Left cardiac atrium (tissue), 4 donors: ENCODE measurements at places on chromosomes 7 and 10. TPM values are rescaled to one million over a fixed set of nuclear protein-coding genes. Genes with fewer than 3 reads are reported as not detected.

- DNase-seq, result no peak
Observed at GRCh38 chr10:17872191-17873091, 63.3 kb downstream of the MRC1 start.

DNA sequence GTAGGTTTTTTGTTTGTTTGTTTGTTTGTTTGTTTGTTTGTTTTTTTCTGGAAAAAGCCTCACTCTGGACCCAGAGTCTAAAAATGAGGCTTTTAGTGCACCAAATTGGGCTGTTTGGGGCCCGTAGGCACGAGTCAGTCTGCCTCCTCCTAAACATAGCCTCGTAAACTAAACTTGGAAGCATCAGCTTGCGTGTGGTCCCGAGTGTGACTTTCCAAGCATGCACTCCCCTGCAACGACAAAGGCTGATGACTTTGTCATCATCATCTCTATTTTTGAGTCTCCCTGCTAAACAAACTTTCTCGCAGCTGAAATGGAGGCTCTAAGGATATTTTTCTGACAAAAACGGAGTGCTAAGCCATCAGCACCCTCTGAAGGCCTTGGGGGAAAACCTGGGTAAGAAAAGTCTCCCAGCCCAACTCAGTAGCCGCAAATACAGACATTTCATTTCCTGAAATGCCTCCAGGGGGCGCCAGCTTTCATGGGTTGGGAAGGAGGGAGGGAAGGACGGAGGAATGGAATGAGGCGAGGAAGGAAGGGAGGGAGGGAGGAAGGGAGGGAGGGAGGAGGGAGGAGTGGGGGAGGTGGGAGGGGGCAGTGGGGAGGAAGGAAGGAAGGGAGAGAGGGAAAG, 245.9 kb downstream of the KCNMA1 start:
- DNase-seq, result peak; percentile 75

DNA sequence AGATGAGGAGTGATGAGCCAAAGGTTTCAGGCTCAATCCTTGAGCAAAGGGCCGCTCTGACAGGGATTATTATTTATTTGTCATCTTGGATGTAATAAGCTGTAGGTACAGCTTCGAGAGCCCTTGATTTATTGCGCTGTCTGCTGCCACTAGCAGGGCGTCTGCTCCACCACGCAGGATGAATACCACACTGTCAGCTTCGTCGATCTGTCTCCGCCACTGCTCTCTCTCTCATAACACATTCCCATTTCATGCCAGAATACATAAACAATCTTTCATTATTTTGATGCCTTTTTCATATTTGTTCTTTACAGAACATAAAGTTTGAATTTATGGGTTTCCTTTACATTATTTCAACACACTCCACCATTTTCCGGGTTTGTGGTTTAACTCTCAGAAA, 276.6 kb downstream of the LRMDA start:
- no peak for DNase-seq

The DLX6 gene
- total RNA-seq, result not detected

DNA sequence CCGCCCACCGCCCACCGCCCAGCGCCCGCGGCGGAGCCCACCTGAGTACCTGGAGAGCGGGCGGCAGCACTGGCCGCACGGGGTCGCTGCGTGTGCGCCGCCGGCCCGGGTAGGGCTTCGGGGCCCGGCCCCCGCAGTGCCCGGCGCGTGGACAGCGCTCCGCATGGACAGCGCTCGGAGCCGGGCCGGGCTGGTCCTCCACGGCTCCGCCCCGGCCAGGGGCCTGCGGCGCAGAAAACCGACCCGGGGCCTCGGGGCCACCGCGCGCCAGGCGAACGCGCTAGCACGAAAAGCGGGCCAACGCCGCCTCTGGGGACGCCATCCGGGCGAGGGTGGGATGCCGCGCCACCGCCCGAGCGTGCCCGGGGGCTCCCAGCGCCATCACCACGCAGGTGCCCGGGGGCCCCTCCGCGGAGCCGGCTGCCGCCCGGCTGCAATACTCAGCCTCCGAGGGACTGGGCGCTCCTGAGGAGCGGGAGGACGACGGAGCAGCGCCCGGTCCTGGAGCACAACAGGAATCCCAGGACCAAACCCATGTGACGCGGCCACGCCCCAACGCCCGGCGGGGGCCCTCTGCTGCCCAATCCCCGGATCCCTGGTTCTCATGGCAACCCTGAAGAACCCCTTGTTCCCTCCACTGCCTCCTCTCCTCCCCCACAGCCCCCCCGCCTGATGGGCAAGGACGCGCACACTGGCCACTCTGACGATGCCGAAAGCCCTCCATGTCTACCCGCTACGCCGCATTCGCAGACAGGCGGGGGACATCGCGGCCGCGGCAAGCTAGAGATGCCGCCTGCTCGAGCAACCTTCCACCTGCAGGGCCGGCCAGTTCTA, at the start of gene GRB10:
Gene GRB10 (minus strand): TSS at position 522 of the 834 bp plus-strand sequence. CDS start 50,574 bp downstream, outside the sequence.
- peak; percentile 46 for DNase-seq

DNA sequence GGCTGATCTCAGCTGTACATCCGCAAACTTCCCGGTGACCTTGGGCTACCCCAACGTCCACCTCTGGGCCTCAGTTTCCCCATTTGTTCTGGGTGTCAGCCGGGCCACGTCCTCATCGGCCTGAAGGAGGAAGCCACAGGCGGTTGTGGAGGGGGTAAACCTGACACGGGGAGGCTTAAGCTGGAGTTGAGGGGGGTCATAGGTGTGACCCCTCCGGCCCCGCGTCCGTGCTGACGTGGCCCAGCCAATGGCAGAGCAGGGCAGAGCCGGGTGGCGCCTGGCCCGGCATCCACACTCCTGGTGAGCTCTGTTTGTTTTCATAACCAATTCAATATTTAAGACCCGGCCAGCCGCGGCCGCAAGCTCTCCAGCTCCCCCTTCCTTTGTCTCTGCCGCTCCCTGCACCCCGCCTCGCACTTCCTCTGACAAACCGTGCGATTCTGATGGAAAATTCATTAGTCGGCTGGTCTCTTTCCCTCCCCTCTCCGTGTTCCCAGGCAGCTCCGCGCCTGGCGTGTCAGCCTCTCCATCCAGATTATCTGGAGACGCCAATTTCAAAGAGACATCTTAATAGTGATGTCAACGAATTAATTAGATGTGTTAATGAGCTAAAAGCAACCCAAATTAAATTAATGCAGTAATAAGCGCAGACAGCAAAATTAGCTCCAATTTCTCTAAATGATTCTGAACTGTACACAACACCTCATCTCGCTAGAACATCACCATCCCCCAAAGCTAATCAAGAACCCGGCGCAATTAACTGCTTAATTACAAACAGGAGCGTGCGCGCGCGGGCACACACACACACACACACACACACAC, 55.4 kb downstream of the MICALL2 start:
- no peak for DNase-seq

DNA sequence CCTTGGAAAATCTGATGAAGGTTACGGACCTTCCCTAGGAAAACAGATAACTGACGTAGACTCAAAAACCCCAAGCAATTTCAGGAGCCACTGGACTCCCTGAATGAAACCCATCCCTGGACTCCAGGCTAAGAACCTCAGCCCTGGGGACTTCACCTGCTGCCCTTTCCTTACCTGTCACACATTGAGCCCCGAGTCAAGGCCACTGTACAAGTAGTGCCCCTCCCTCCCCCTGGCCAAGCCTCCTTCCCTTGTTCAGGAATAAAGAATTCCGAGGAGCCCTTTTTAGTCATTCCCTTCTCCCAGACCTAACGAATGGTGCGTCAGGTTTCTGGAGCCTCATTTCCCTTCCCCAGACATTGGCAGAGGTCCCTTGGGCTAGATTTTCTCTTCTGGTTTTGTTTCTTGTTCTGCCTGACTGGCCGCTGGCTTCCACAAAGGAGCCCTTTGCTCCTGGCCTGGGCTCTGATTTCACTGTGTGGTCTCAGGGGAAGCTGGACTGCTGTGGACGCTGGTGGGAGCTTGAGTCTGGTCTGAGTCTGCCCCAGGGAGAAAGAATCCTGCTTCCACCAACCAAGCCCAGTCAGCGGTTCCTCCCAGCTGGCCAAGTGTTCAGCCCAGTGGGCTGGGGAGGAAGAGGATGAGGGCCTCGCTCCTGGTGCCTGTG, 31.7 kb downstream of the ZNF775 start:
- DNase-seq, result no peak

DNA sequence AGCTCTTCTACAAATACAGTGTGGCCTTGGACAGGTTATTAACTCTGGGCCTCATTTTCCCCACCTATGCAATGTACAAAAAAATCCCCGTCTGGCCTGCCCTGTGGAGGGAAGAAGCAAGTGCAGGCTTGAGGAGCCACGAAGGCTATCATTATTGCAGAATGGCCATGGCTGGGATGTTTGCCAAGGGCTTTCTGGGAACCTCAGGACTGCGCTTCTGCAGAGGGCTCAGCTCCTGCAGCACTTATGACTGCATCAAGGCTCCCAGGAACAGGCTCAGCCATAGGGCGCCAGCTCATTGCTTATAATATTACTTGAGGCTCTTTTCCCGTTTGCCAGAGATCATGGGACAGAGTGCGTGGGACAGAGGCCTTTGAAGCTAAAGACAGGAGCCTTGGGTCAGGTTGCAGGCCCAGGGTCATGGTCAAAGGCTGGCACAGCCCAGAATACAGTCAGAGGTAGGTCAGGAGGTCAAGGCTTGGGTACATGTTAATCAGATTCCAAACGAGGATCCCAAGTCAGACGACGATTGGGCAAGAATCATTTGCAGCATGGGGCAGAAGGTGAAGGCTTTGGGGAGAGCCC, 20.6 kb upstream of the C10orf105 start:
- no peak for DNase-seq

The SNCG gene
- total RNA-seq, result 51.0 TPM

- DNase-seq, result no peak
Observed at GRCh38 chr10:70455213-70455630, 13.7 kb upstream of the NODAL start.

GRCh38 chr10:92438220-92438619, 135.7 kb downstream of the IDE start:
- no peak for DNase-seq

- no peak for DNase-seq
Observed at GRCh38 chr10:59991661-59992060, 85.3 kb upstream of the CCDC6 start.

DNA sequence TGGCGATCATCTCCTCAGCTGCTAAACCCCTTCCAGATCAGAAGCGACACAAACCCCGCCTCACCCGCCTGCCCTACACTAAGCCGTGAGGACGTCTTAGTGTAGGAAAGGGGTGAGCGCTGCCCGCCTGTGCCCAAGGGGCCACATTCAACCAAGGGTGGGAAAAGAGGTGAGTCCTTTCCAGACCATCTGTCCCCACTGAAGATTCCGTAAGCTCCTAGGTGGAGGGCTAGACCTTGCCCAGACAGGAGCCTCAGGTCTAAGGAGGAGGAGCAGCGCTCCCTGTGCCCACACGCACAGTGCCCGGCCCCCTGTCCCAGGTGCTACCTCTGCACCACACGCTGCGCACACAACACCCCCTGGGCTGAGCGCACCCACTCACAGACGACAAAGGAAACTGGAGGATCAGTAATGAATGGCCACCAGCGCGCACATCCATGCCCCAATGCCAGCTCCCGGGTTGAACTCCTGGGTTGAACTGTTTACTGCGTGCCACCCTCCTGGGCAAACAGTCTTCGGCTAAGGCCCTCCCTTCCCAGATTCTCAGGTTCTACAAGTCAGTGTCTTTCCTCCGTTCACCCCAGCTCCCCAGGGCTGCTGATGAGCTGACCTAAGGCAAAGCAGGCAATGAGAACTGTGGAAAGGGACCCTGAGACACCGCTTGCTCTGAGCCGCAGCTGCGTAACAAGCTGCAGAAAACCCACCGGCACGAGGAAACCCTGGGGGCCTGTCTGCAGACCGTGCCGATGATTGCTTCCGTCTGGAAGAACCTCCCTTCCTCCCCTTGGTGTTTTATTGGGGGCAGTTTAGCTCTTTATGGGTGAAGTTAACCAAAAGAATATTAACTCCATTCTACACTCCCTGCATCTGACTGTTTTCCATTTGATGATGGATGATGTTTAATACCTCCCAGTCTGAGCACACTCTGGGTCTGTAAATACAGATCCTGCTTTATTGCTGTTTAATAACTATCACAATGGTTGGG, 185.9 kb downstream of the MAD1L1 start:
- peak; percentile 6 for DNase-seq

DNA sequence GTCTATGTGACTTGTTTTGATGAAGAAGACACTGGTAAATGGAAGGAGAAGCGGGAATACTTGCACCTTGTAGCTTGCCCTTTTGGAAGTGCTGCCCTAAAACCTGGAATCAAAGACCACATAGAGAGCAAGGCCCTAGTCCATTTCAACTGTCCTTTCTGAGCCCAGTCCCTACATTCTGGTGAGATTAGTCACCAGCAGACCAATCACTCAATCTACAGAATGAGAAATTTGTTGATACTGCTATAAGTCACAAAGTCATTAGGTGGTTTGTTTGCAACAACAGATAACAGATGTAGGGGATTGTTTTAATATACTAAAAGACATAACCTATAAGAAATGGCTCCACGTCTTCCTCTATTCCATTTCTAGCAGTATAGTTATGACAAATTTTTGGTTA, 33.6 kb downstream of the WASL start:
- DNase-seq, result no peak

GRCh38 chr7:35551321-35552081, 143.4 kb downstream of the HERPUD2 start:
- no peak for DNase-seq

DNA sequence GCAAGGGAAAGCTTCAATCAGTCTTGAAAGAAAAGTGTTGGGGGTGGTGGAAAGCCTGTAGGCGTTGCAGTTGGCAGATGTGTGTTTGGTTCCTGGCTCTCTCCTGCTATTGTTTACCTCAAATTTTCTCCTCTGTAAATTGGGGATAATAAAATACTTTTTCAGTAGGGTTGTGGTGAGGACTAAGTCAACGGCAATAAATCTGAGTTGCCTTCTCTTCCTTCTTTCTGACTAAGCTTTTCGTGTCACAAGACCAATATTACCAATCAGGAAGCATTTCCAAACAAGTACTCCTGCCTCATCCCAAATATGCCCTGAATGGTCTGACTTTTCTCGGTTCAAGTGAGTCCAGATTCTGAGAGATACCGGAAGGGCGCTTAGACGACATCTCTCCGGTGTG, 54.0 kb downstream of the CREB5 start:
- DNase-seq, result no peak

GRCh38 chr7:115221456-115221855, 299.6 kb downstream of the MDFIC start:
- DNase-seq, result no peak

DNA sequence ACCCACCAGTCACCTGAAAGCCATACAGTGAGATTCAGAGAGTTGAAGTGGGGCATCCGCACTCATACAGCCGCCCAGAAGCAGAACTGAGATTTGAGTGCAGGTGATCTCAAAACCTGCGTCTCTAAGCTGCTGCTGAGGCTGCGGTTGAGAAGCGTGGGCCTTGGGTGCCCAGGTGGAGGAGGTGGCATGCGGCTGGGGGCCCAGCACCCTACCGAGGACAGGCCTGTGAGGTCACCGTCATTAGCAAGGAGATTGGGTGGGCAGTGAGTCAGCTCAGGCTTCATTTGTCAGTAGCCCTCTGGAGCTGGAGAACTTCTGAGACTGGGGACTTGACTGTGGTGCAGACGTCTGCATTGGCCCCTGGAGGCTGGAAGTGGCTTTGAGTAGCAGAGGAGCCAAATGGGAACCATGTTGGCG, 29.8 kb downstream of the ZMIZ1 start:
- no peak for DNase-seq

DNA sequence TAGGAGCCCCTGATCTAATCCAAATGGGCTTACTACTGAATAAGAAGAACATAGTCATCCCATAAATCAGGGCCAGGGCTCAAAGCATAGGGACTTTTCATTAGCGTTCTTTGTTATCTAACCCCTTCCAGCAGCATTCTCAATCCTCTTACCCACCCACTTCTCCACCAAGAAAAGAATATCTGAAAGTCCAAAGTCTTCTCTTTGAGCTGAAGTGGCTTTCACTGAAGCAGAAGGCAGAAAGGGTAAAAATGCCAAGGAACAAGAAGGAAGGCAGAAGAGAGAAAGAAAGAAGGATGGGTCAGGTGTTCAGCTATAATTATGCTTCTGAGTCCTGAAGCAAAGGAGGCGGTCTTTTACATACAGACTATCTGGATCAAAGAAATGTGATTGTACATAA, 10.2 kb downstream of the TRPV5 start:
- no peak for DNase-seq

The TMEM273 gene
- total RNA-seq, result 29.5 TPM
